ENCODE measurements at places on chromosomes 4 and X.

- no peaks in the 10 kb centered on the region for H3K4me1 ChIP-seq
- no peaks in the 10 kb centered on the region for H3K27me3 ChIP-seq
- H3K4me3 ChIP-seq = no peak overlapping the region
Measured at GRCh38 chr4:8553216-8553615, 27.0 kb upstream of the GPR78 start.

DNA sequence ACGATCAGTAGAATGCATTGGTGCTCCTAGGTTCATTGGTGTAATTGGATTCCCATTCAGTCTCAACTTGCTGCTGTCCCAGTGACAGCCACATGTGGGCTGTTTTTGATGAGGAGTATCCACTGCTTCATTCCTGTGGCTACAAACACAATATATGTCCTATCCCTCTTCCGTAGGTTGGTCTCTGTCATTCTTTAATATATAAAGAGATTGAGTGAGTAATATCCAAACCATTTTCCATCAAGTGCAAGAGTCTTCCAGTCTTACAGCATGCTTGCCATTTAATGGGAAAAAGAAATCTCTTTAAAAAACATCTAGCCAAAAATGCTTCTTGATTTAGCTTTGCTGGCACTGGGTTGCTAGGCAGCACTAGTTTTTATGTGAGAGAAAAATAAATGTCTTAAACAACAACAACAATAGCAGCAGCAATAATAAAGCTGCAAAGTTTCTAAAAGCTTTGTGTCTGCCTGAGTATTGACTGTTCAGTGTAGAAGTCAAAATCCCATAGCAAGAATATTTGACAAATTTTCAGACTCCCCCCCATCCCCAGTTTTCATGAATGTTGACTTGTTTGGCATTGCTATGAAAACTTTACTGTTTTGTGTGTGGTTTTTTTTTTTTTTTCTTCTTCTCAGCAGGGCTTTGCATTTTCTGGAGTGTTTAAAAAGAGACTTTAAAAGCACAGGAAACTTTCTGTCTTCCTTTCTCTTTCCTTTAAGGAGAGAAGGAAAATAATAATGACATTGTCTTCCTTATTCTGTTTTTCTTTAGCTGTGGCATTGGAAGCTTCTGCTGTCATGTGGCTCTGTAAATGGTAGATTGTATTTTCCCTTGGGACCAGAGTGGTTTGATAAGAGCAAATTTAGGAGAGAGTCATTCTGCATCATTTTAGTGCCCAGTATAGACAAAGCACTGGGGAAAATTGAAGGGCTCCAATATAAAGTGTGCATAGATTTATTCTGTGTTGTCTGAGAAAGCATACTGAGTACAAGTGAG lies 244.3 kb downstream of the ARHGAP10 start:
- no peaks in the 10 kb centered on the region for H3K27me3 ChIP-seq
- no peak overlapping the region for H3K27ac ChIP-seq
- no peak for DNase-seq
- no peaks in the 10 kb centered on the region for H3K4me1 ChIP-seq
- no peaks in the 10 kb centered on the region for H3K36me3 ChIP-seq
- H3K4me3 ChIP-seq = no peak overlapping the region

DNA sequence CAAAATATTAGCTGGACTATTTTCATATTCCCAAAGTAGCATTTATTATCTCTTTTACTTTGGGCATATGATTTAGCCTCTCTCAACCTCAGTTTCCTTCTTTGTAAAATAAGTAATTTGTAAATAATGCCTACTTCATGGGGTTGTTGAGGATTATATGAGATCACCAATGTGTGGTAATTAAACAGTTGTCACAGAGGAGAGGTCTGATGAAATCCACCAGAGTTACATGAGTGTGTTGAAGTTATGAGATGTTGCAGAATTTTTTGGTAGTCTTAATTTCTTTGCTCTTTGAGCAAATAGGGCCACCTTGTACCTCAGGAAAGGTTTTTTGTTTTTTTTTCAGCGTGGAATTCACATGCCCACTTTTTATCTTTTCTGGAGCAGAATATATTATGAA lies 1.4 kb downstream of the COX7B start:
- no peak for DNase-seq
- H3K36me3 ChIP-seq = peaks cover 4% of the 10 kb centered on the region
- H3K4me1 ChIP-seq = peaks cover 16% of the 10 kb centered on the region
- peak overlapping the region; percentile 74 for H3K4me3 ChIP-seq
- H3K27ac ChIP-seq = peak overlapping the region; percentile 81
- H3K27me3 ChIP-seq = no peaks in the 10 kb centered on the region

GRCh38 chr4:53060278-53060677 lies 198.2 kb downstream of the RASL11B start:
- no peak for DNase-seq
- H3K27ac ChIP-seq = no peak overlapping the region
- H3K4me3 ChIP-seq = no peak overlapping the region
- H3K27me3 ChIP-seq = no peaks in the 10 kb centered on the region
- H3K36me3 ChIP-seq = no peaks in the 10 kb centered on the region
- no peaks in the 10 kb centered on the region for H3K4me1 ChIP-seq

GRCh38 chr4:110619463-110620247 lies 3.2 kb downstream of the PITX2 start:
- H3K36me3 ChIP-seq = no peaks in the 10 kb centered on the region
- no peak overlapping the region for H3K4me3 ChIP-seq

GRCh38 chr4:51870441-51871188 lies 27.7 kb downstream of the DCUN1D4 start:
- no peak overlapping the region for H3K4me3 ChIP-seq
- peaks cover 38% of the 10 kb centered on the region for H3K36me3 ChIP-seq
- no peaks in the 10 kb centered on the region for H3K4me1 ChIP-seq
- H3K27me3 ChIP-seq = no peaks in the 10 kb centered on the region
- no peak overlapping the region for H3K27ac ChIP-seq

- no peak for DNase-seq
- H3K4me3 ChIP-seq = no peak overlapping the region
- no peaks in the 10 kb centered on the region for H3K36me3 ChIP-seq
- no peak overlapping the region for H3K27ac ChIP-seq
- no peaks in the 10 kb centered on the region for H3K4me1 ChIP-seq
- no peaks in the 10 kb centered on the region for H3K27me3 ChIP-seq
Measured at GRCh38 chr4:74032064-74032463, 6.4 kb downstream of the CXCL3 start.

GRCh38 chr4:8393593-8394038 lies 46.9 kb downstream of the ACOX3 start:
- no peaks in the 10 kb centered on the region for H3K27me3 ChIP-seq
- H3K4me1 ChIP-seq = no peaks in the 10 kb centered on the region
- peaks cover 8% of the 10 kb centered on the region for H3K36me3 ChIP-seq
- H3K4me3 ChIP-seq = no peak overlapping the region

DNA sequence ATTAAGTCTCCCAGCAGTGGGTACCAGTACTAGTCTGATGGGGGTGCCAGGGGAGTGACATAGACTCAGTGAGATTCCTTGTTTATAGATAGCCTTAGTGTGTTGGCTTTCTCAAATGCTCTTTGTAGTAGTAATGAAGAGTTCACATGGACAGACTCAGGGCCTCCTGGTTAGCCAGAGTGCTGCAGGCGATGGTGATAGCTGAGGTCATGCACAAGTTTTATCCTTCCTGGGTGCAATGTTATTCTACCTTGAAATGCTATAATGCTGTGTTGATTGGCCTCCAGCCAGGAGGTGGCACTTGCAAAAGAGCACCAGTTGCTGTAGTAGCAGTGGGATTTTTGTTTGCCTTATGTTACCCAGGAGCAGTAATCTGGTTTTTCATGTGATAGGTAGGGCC lies 35.5 kb upstream of the ADH4 start:
- no peaks in the 10 kb centered on the region for H3K27me3 ChIP-seq
- H3K4me1 ChIP-seq = no peaks in the 10 kb centered on the region
- no peak for DNase-seq
- no peak overlapping the region for H3K4me3 ChIP-seq

- H3K27me3 ChIP-seq = no peaks in the 10 kb centered on the region
- H3K4me1 ChIP-seq = no peaks in the 10 kb centered on the region
- H3K36me3 ChIP-seq = no peaks in the 10 kb centered on the region
- H3K4me3 ChIP-seq = no peak overlapping the region
- no peak for DNase-seq
Measured at GRCh38 chrX:112818114-112819007, 22.3 kb downstream of the AMOT start.

DNA sequence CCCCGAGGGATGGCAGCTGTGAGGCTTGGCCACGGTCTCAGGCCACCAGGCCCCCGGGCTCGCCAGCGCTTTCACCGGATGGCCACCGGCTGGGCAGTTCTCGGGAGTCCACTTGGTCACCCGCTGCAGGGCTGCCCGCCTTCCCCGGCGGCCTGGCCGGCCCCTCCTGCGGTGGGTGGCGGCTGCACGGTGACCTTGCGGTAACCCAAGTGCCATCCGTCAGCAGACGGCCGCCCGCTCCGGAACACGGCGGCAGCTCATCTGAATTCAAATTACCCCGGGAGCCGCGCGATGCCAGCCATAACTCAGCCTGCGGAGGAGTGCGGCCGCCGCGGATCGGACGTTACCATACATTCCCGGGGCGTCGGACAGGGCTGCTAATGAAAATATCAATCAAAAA lies 60.7 kb downstream of the FAM53A start:
- no peaks in the 10 kb centered on the region for H3K36me3 ChIP-seq
- H3K27ac ChIP-seq = no peak overlapping the region
- H3K4me1 ChIP-seq = peaks cover 6% of the 10 kb centered on the region
- no peak overlapping the region for H3K4me3 ChIP-seq

DNA sequence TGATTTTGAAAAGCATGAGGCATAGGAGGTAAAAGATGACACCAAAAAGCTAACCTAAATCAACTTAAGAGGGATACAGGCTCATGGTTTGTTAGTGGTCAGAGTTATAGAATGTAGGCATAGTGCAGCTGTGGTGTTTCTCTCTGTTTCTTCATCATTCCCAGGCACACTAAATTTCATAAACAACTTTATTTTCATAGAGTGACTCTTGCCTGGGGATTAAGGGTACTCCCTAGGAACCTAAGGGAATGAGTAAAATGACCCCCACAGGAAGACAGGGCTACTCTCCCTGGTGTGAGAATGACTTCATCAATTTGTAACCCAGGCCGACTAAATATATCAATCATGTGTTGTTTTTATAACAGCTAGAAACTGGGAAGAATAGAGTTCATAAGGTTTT lies 11.1 kb downstream of the FABP2 start:
- H3K4me3 ChIP-seq = no peak overlapping the region
- no peak overlapping the region for H3K27ac ChIP-seq
- no peak for DNase-seq
- H3K4me1 ChIP-seq = no peaks in the 10 kb centered on the region
- no peaks in the 10 kb centered on the region for H3K27me3 ChIP-seq
- H3K36me3 ChIP-seq = no peaks in the 10 kb centered on the region

- no peak overlapping the region for H3K27ac ChIP-seq
- DNase-seq = no peak
- no peak overlapping the region for H3K4me3 ChIP-seq
Measured at GRCh38 chrX:139156356-139156755, 374.2 kb upstream of the F9 start.

DNA sequence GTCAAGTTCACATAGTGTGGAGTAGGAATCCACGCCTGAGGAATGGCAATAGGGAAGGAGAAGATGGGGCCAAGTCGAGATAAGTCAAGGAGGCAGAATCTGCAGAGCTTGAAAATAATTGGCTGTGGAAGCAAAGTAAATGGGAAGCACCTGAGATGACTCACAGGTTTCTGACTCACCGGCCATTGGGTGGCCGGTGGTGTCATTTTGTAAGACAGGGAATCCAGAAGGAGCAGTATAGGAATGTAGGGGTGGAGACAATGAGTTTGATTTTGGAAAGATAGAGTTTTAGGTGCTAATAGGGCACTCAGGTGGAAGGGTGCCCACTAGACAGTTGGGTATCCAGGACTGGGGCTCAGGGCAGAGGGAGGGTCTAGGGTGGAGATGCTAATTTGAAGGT lies 201.0 kb upstream of the MAMLD1 start:
- H3K27me3 ChIP-seq = no peaks in the 10 kb centered on the region
- H3K4me3 ChIP-seq = no peak overlapping the region
- H3K27ac ChIP-seq = no peak overlapping the region
- H3K36me3 ChIP-seq = no peaks in the 10 kb centered on the region
- H3K4me1 ChIP-seq = no peaks in the 10 kb centered on the region

- H3K4me3 ChIP-seq = no peak overlapping the region
- H3K27ac ChIP-seq = no peak overlapping the region
- H3K27me3 ChIP-seq = no peaks in the 10 kb centered on the region
- no peaks in the 10 kb centered on the region for H3K4me1 ChIP-seq
Measured at GRCh38 chr4:174520660-174521059, 1.6 kb downstream of the HPGD start.

GRCh38 chrX:121356139-121356849 lies 308.9 kb downstream of the GLUD2 start:
- no peaks in the 10 kb centered on the region for H3K4me1 ChIP-seq
- DNase-seq = no peak
- H3K27ac ChIP-seq = no peak overlapping the region
- H3K27me3 ChIP-seq = no peaks in the 10 kb centered on the region
- H3K4me3 ChIP-seq = no peak overlapping the region

- H3K36me3 ChIP-seq = no peaks in the 10 kb centered on the region
- H3K4me3 ChIP-seq = no peak overlapping the region
- DNase-seq = no peak
- H3K27ac ChIP-seq = no peak overlapping the region
- H3K4me1 ChIP-seq = no peaks in the 10 kb centered on the region
Measured at GRCh38 chr4:183907871-183908683, 3.0 kb downstream of the STOX2 start.

GRCh38 chr4:76872556-76872955 lies 25.4 kb downstream of the SOWAHB start:
- H3K4me1 ChIP-seq = no peaks in the 10 kb centered on the region
- H3K27me3 ChIP-seq = no peaks in the 10 kb centered on the region
- H3K36me3 ChIP-seq = no peaks in the 10 kb centered on the region
- H3K27ac ChIP-seq = no peak overlapping the region
- no peak overlapping the region for H3K4me3 ChIP-seq

DNA sequence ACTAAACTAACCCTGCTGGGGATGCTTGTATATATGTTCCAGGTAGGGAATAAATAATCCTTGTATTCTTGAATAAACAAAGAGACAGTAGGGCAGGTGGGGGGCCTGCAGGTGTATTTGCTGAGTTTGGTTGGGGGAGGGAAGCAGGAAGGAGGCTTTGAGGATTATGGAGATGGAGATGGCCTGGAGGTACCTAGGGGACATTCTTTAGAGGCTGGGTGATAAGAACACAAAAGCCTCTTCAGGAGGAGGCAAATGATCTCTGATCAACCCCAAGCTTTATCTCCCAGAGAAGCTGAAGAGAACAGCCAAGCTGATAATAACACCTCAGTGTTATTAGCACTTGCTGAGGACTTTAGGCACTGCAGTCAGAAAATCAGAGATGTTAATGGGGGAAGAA lies 187.7 kb downstream of the MGST2 start:
- no peaks in the 10 kb centered on the region for H3K4me1 ChIP-seq
- H3K4me3 ChIP-seq = no peak overlapping the region
- H3K36me3 ChIP-seq = no peaks in the 10 kb centered on the region
- DNase-seq = no peak
- no peaks in the 10 kb centered on the region for H3K27me3 ChIP-seq
- no peak overlapping the region for H3K27ac ChIP-seq

GRCh38 chrX:66360894-66361293 lies 196.8 kb downstream of the HEPH start:
- H3K36me3 ChIP-seq = no peaks in the 10 kb centered on the region
- no peak overlapping the region for H3K4me3 ChIP-seq
- H3K27me3 ChIP-seq = no peaks in the 10 kb centered on the region
- DNase-seq = no peak
- H3K4me1 ChIP-seq = no peaks in the 10 kb centered on the region
- H3K27ac ChIP-seq = no peak overlapping the region
